ENCODE measurements at places on chromosomes 6 and 20. TPM values are rescaled to one million over a fixed set of nuclear protein-coding genes. Genes with fewer than 3 reads are reported as not detected.

Gene CNBD2
- 4.6 TPM for total RNA-seq

Gene RIPPLY2
- total RNA-seq: not detected

- no peak overlapping the region for H3K4me3 ChIP-seq
- no peaks in the 10 kb centered on the region for H3K4me1 ChIP-seq
- peaks cover 56% of the 10 kb centered on the region for H3K36me3 ChIP-seq
- no peak for DNase-seq
- H3K27ac ChIP-seq: no peak overlapping the region
- H3K27me3 ChIP-seq: no peaks in the 10 kb centered on the region
These were observed 19.3 kb downstream of the CST7 start for GRCh38 chr20:24968278-24968800.

DNA sequence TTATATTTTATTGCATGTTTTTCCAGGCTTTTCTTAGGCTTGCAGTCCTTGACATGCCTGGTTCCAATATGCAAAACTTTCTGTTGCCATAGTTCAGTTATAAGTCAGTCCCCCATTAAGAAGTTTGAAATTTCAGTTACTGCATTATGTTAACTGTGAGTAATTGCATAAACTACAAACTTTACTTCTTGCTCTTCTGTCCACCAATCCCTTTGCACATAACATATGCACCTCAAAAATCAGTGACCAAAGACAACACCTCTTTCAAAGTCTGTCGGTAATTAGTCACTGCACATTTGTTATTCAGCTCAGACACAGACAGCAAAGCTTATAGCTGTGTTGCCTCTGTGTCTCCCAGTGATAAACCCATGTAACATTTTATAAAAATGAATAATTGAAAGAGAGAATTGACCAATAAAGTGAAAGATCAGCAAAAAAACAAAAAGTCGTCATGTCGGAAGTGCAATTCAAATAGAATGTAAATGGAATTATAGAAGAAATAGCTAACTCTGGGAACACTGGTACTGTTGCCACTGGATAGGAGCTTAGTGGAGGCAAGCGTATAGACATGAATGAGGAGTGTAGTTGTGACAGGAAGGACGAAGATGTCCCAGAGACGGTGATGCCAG is 50.3 kb upstream of the BTBD3 start:
- H3K27me3 ChIP-seq: peaks cover 5% of the 10 kb centered on the region
- H3K4me3 ChIP-seq: no peak overlapping the region
- H3K36me3 ChIP-seq: no peaks in the 10 kb centered on the region
- H3K4me1 ChIP-seq: no peaks in the 10 kb centered on the region
- H3K27ac ChIP-seq: no peak overlapping the region

Gene USP49
- total RNA-seq: 5.2 TPM

Gene ZNF831
- not detected for total RNA-seq

DNA sequence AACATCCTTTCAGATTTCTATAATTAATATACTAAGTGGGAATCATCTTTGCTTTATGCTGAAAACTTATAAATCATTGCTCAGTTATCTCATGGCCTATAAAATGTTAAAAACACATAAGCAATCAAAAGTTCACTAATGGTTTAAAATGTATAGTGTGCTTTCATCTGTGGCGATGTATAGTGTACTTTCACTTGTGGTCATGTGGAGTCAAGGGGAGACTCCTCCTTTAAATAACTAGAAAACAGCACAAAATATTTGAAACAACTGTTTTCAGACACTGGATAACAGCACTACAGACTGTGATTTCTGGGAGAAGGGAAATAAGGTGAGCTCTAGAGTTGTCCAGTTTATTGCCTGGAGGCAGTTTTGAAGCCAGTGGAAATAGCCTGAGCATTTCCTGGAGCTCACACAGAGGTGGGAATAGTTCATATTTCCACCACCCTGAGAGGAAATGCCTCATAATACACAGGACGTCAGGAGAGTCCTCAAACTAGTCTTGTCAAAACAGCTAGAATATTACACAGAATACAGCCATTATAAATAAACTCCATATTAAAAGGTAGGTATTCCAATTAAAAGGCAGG is 89.4 kb downstream of the CEP162 start:
- H3K4me3 ChIP-seq: no peak overlapping the region
- peaks cover 38% of the 10 kb centered on the region for H3K4me1 ChIP-seq
- H3K27me3 ChIP-seq: no peaks in the 10 kb centered on the region
- H3K36me3 ChIP-seq: peaks cover 18% of the 10 kb centered on the region

GRCh38 chr6:41191569-41191968 is 9.4 kb downstream of the TREML2 start:
- no peaks in the 10 kb centered on the region for H3K36me3 ChIP-seq
- DNase-seq: peak; percentile 82
- H3K4me3 ChIP-seq: no peak overlapping the region
- no peak overlapping the region for H3K27ac ChIP-seq
- no peaks in the 10 kb centered on the region for H3K4me1 ChIP-seq

GRCh38 chr6:47169785-47170616 is 127.9 kb upstream of the ADGRF1 start:
- no peak overlapping the region for H3K4me3 ChIP-seq
- H3K27ac ChIP-seq: no peak overlapping the region
- no peak for DNase-seq
- H3K36me3 ChIP-seq: no peaks in the 10 kb centered on the region
- no peaks in the 10 kb centered on the region for H3K27me3 ChIP-seq
- H3K4me1 ChIP-seq: peaks cover 26% of the 10 kb centered on the region

Gene FRMD1
- 0.34 TPM for total RNA-seq

Gene DEFB132
- not detected for total RNA-seq

Gene CRISP2
- total RNA-seq: not detected

DNA sequence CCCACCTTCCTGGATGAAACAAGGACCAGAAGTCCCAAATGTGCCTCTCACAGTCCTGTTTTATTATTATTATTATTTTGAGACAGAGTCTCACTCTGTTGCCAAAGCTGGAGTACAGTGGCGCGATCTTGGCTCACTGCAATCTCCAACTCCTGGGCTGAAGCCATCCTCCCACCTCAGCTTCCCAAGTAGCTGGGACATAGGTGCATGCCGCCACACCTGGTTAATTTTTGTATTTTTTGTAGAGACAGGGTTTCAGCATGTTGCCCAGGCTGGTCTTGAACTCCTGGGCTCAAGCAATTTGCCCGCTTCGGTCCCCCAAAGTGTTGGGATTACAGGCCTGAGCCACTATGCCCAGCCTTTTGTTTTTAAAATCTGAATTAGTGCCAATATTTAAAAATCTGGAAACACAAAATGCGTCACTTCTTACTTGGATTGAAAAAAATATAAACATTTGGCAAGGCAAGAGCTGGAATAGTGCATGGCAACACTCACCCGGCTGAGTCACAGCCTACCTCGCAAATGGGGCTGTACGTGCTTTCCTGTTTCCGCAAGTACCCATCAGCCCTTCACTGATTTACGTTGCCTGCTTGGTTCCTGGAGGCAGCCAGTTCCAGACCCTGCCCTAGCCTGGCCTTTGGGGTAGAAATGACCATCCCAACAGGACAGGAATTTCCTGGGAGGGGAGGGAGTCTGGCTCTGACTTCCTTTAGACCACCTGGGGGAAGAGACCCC is 6.3 kb downstream of the SDCBP2 start:
- H3K27ac ChIP-seq: no peak overlapping the region
- no peak for DNase-seq
- H3K4me3 ChIP-seq: no peak overlapping the region
- peaks cover 2% of the 10 kb centered on the region for H3K4me1 ChIP-seq
- H3K27me3 ChIP-seq: no peaks in the 10 kb centered on the region

Gene RAD21L1
- total RNA-seq: not detected

Gene GRIK2
- total RNA-seq: 10.8 TPM

Gene BPIFB1
- not detected for total RNA-seq

- DNase-seq: peak; percentile 48
- H3K4me1 ChIP-seq: peaks cover 54% of the 10 kb centered on the region
- peak overlapping the region; percentile 86 for H3K27ac ChIP-seq
- no peaks in the 10 kb centered on the region for H3K27me3 ChIP-seq
- H3K36me3 ChIP-seq: peaks cover 14% of the 10 kb centered on the region
- H3K4me3 ChIP-seq: peak overlapping the region; percentile 93
These were observed 41.0 kb downstream of the GNAS start for GRCh38 chr20:58893355-58894120.

- no peaks in the 10 kb centered on the region for H3K27me3 ChIP-seq
- H3K27ac ChIP-seq: no peak overlapping the region
- no peaks in the 10 kb centered on the region for H3K36me3 ChIP-seq
- peaks cover 32% of the 10 kb centered on the region for H3K4me1 ChIP-seq
These were observed 535.2 kb upstream of the ID4 start for GRCh38 chr6:19301980-19302379.

DNA sequence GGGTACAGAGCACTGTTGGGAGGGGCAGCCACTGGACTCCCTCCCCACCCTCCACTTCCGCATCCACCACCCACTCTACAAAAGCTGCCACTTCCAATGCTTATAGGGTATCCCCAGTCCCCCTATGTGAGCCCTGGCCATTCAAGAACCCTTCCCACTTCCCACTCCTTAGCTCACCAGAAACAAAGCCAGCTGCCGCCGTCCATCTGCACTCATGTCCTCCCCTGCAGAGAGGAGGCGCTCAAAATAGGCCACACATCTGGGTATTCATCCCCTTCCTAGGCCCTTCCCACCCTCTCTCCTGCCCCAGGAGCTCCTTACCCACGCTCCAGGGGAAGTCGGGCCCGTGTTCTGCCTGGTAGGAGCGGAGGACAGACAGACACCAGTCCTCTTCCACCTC is 6.5 kb upstream of the LY6G5C start:
- no peak overlapping the region for H3K27ac ChIP-seq
- H3K27me3 ChIP-seq: no peaks in the 10 kb centered on the region

Gene TAAR9
- not detected for total RNA-seq

DNA sequence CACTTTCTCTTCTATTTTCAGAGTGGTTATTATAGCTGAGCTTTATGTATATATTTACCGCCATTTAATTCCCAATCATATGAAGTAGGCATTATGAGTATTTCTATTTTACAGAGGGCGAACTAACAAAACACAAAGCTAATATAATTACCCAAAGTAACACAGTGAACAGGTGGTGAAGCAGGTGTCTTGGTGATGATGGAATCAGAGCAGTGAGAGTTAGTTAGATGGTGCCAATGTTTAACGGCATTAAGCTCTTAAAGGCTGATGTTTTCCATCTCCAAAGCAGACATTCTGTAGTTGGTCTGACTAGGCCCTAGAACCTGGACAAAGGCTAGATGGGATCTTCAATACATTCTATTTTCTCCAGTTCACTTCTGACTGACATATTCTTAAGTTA is 551.1 kb upstream of the SYNCRIP start:
- H3K4me3 ChIP-seq: no peak overlapping the region
- no peaks in the 10 kb centered on the region for H3K36me3 ChIP-seq
- no peaks in the 10 kb centered on the region for H3K27me3 ChIP-seq

Gene THBS2
- total RNA-seq: 687 TPM

GRCh38 chr6:36312854-36313648 is 23.6 kb downstream of the BNIP5 start:
- no peaks in the 10 kb centered on the region for H3K4me1 ChIP-seq
- peaks cover 51% of the 10 kb centered on the region for H3K27me3 ChIP-seq
- no peak overlapping the region for H3K27ac ChIP-seq

DNA sequence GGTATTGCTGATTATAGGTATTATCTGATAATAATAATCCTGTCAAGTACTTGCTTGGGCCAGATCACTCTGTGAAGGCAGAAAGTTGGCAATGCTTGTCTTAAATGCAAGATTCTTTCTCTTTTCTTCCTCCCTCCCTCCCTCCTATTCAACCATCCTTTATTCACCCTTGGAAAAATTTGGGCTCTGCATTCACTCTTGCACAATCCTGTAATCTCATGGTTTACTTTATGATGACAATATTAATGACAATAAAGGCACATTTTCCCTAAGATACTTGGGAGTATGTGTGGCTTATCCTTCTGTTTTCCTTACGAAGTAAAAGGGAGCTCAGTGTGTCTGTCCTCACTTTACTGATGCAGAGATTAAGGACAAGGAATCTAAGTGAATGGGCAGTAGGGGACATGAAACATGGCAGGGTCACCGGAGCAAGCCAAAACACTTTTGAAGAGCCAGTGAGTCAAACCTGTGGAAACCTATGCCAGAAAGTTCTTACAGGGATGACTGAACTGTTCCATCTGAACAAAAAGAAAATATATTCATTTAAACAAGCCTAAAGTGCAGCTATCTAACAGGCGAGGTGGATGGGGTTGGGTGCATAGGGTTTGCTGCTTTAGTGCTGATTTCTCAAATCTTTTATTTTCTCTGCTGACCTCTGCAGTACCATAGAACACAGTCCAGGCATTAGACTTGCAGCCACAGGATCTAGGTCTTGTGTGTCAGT is 14.6 kb upstream of the RIPOR2 start:
- no peak for DNase-seq
- H3K4me1 ChIP-seq: no peaks in the 10 kb centered on the region
- no peak overlapping the region for H3K4me3 ChIP-seq
- H3K36me3 ChIP-seq: no peaks in the 10 kb centered on the region

DNA sequence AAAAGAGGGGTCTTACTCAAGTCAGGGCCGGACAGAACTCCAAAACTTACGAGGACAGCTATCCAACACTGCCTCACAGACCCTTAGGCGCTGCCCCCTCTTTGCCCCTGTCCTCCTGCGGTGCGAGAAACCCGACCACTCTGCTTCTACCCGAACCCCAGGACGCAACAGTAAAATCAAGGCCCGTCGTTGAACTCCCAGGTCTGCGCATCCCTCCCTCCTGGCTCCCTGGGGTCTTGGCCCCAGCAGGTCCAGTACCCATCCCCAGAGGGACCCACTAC is 6.4 kb downstream of the OLIG3 start:
- DNase-seq: no peak
- peaks cover 88% of the 10 kb centered on the region for H3K27me3 ChIP-seq
- no peak overlapping the region for H3K4me3 ChIP-seq
- no peak overlapping the region for H3K27ac ChIP-seq
- H3K36me3 ChIP-seq: no peaks in the 10 kb centered on the region
- H3K4me1 ChIP-seq: peaks cover 16% of the 10 kb centered on the region

Gene ECT2L
- total RNA-seq: 0.13 TPM

Gene KCNQ5
- total RNA-seq: 5.5 TPM

- no peaks in the 10 kb centered on the region for H3K36me3 ChIP-seq
- DNase-seq: no peak
- H3K27ac ChIP-seq: no peak overlapping the region
- peaks cover 3% of the 10 kb centered on the region for H3K4me1 ChIP-seq
These were observed 84.1 kb upstream of the FOXP4 start for GRCh38 chr6:41462033-41462432.

Gene PERP
- 26.0 TPM for total RNA-seq

Gene FERMT1
- total RNA-seq: not detected

Gene GCNT2
- 0.19 TPM for total RNA-seq

DNA sequence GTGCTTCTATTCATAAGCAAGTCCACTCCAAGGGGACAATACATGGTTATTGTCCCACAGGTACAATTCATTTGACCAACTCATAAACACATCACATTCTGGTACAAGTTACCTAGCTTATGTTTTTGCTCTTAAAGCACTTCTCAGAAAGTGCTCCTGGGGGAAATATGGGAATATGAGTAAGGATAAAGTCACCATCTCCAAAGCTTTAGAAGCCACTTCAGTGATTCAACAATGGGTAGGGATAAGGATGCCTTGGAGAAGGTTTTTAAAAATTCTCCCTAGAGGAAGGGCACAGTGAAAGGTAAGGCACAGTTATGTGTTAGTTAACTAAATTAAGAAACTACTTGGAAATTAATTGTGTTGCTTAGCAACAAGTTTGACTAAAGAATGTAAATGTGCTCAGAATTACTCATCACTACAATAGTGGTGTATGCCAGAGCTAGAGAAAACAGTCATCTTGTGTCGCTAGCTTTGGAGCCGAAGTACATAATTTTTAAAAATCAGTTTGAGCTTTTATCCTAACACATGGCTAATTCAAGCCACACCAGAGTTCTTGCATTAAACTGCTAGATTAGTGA is 39.5 kb upstream of the LAMP5 start:
- no peak overlapping the region for H3K27ac ChIP-seq
- no peak overlapping the region for H3K4me3 ChIP-seq
- H3K27me3 ChIP-seq: no peaks in the 10 kb centered on the region
- DNase-seq: no peak
- H3K36me3 ChIP-seq: peaks cover 8% of the 10 kb centered on the region
- H3K4me1 ChIP-seq: no peaks in the 10 kb centered on the region

Data from osteocyte (in vitro differentiated cells).